ENCODE measurements at places on chromosomes 7 and 10.

- no peak for DNase-seq
These were observed 32.7 kb downstream of the LDB3 start for GRCh38 chr10:86700851-86701617.

GRCh38 chr7:2092279-2092678, 140.5 kb downstream of the MAD1L1 start:
- no peak for DNase-seq

DNA sequence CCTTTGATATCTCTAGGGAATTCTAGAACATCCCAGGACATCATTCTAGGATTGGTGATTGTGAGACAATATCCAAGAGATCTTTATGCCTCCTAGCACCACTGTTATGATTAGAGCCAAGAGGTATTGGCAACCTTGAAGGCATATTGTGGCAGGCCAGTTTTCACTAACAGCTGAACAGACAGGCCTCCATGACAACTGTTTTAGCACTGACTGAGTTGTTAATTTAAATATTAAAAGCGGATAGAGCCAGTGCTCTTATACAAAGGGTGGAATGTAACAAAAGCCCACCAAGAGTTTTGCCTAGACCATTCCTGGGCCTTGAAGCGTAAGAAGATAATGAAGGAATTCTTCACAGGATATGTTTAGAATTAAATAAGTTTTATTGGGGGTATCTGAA, 131.9 kb downstream of the DGKB start:
- DNase-seq = no peak

DNA sequence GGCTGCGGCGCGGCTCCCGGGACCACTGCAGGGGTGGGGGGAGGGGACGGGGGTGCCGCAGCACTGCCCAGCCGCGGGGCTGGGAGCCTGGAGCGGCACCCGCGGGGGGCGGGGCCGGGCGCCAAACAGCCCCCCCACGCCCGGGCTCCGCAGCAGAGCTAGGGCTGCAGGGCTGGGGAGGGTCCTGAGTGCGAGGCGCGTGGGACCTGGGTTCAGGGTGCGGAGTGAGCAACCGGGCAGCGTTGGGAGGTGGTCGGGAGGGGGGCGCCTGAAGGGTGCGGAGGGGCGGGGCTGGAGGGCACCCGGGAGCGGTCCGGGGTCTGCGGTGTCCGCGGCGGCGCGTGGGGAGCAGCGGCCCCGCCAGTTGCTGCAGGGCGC, 528 bp downstream of the CAMK2G start:
- DNase-seq = no peak

- DNase-seq = peak; percentile 82
These were observed 76.4 kb upstream of the CCNY start for GRCh38 chr10:35259769-35260397.

GRCh38 chr7:33873981-33874750, 31.2 kb upstream of the BMPER start:
- peak; percentile 81 for DNase-seq

- peak; percentile 54 for DNase-seq
These were observed 230.1 kb upstream of the PRPS1L1 start for GRCh38 chr7:18257711-18258110.

- DNase-seq = no peak
These were observed 249.1 kb downstream of the KCND2 start for GRCh38 chr7:120521761-120522737.

GRCh38 chr10:5679606-5680005, 5.0 kb upstream of the TASOR2 start:
- DNase-seq = peak; percentile 46

DNA sequence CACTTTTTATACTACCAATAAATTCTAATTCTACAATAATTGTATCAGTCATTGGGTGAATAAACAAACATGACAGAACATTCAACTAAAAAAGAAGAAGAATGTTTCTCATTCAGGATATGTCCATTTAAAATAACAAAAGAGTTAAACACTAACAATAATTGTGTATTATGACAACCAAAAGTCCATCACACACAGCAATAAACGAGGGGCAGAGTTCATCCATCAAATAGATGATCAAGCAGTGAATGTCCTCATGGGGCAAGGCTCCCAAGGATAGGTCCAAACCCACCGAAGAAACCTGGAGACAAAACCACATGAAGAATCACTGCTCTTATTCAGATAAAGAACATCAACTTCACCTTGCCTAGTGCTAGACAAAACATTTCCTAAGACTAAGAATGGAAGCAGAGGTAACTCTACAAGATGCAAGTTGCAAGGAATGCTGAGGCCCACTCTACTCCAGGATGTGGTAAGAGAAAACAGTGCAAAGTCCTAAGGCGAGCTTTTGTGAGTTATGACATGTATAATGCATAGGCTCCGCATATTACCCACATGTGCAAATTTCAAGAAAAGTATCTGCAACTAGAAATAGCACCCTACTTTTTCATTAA, 115.1 kb downstream of the PARD3 start:
- no peak for DNase-seq

- peak; percentile 49 for DNase-seq
These were observed 73.0 kb downstream of the TFPI2 start for GRCh38 chr7:93817526-93817925.

- no peak for DNase-seq
These were observed 23.0 kb downstream of the MKI67 start for GRCh38 chr10:128103229-128103714.

- no peak for DNase-seq
These were observed 51.0 kb downstream of the LHPP start for GRCh38 chr10:124512600-124512999.

GRCh38 chr10:24872790-24873182, 79.6 kb downstream of the PRTFDC1 start:
- DNase-seq = no peak

GRCh38 chr7:131999193-131999592, 442.8 kb upstream of the PODXL start:
- no peak for DNase-seq

DNA sequence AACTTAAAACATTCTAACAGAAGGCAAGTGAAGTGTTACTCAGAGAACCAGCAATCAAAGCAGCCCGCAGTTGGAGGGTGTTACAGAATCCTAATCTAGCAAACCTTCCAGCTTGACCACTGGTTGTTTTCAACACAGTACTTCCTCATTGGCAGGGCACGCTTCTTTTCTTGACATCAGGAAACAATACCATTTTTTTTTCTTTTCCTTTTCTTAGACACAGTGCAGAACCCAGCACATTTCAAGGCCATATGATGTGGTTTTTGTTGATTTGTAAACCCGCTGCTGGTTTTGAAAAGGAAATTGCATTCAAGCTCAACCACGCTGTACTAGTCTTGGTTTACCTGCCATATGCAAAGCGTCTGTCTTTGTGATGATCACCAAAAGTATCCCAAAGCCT, 33.4 kb downstream of the RHOBTB1 start:
- peak; percentile 89 for DNase-seq

GRCh38 chr7:42603496-42603895, 308.4 kb downstream of the C7orf25 start:
- DNase-seq = no peak

DNA sequence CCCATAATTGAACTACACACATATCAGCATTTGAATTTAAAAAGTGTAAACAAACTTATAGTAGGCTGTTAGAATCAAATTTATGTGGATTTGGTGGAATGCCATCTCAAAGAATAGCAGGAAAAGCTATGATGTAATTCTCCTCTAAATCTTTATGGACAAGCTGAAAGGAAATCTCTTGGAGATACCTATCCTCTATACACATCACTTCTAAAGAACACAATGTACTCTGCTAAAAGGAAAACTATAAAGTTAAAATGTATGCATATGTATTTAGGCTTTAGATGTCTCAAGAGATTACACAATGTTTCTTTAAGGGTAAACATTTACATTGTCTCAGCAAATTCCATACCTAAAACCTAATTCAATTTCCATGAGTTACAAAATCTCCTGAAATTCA, 323.3 kb downstream of the CRPPA start:
- DNase-seq = no peak

DNA sequence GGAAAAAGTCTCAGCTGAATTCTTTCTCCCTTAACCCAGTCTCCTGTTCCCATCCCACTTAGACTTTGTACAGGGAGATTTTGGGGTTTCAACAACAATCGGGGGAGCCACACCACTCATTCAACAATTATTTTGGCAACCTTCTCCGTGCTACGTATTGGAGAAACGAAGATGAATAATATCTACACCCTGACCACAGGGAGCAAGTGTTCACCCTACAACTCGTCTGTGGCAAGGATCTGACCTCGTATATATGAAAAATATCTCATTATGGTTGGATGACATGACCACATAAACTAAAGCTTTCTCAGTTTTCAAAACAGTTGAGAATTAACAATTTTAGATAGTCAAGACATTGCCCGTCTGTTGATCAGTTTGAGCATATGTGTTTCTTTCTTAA, 302.1 kb downstream of the CACNA2D1 start:
- DNase-seq = no peak

DNA sequence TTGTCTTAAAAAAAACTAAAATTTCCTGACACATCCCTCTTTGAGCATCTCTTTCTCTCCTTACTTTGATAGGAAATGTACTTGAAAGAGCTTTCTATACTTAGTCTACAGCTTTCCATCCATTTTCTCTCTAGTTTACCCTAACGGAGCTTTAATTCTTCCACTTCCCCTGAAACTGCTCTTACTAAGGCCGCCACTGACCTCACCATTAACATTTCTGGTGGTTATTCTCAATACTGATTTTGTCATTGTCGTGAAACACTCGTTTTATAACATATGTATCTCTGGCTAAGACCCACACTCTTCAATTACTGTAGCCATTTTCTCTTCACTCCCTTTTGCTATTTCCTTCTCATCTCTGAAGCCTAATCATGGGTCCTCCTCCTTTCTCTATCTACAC, 262.0 kb upstream of the FERD3L start:
- no peak for DNase-seq

DNA sequence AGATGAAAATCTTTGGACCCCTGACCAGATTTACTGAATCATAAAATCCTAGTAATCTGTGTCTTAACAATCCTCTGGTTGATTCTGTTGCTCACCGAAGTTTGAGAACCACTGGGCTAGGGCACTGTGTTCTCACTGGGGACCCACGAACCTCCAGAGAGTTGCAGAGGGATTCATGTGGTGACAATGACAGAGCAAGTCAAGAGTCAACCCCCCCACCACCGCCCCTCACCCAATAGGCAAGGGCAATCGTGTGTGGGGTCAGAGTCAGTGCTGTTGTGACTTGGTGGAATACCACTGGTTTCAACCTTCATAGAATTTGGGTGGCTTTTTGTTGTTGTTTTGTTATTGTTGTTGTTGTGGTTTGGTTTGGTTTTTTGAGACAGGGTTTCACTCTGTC, 23.5 kb upstream of the NRP1 start:
- DNase-seq = no peak

DNA sequence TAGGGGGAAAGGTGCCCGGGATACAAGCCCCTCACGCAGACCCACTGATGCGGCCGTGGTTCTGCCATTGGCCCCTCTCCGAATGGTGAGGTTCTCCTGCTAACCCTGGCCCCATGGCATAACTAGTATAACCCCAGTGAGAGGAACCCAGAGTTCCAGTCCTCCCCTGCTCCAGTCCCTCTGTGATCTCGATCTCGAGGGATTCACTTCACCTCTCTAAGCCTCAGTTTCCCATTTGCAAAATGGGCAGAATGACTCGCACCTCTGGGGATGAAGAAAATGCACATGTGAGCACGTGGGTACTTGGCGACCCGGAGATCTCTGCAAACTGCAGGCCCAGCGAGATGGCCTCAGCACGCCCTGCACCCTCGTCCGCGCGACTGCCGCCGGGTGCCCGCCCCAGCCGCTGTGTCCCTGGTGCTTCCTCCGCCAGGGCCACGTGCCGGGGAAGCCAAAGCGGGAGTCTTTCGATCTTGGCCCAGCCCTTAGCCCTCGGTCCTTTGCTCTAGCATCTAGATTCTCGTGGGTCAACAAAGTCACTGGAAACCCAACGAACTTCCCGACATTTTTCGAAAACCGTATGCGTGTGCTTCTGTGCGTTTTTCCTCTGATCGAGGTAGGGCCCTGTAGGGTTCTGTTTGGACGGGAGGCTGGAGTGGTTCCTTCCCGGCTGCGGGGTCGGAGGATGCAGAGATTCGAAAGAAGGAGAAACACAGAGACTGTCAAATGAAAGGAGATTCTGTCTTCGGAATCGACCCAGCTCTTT, 169.8 kb downstream of the UBE2H start:
- peak; percentile 4 for DNase-seq

- no peak for DNase-seq
These were observed 38.7 kb downstream of the GNA12 start for GRCh38 chr7:2805213-2805944.

DNA sequence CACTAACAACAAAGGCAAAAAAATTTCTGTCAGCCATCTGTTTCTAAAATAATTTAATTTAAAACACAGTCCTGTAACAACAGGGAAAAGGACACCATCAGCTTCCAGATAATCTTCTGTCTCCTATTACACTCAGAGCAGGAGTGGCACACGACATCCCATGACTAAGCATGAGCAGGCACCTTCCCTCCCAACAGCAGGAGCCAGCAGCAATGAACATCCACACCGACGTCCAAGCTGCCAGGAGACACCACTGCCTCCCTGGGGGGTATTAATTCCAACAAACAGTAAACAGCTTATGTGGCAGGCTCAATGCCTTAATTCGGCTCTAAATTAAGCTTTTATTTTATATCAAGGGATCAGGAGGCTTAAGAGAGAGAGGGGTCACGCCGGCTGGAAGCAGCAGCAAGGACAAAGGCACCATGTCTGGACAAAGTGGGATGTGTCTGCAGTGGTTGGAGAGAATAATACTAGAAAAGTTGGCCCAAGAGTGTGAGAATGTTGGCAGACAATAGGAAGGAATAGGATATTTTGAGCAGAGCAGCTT, 45.7 kb downstream of the KIAA1549 start:
- DNase-seq = peak; percentile 81

DNA sequence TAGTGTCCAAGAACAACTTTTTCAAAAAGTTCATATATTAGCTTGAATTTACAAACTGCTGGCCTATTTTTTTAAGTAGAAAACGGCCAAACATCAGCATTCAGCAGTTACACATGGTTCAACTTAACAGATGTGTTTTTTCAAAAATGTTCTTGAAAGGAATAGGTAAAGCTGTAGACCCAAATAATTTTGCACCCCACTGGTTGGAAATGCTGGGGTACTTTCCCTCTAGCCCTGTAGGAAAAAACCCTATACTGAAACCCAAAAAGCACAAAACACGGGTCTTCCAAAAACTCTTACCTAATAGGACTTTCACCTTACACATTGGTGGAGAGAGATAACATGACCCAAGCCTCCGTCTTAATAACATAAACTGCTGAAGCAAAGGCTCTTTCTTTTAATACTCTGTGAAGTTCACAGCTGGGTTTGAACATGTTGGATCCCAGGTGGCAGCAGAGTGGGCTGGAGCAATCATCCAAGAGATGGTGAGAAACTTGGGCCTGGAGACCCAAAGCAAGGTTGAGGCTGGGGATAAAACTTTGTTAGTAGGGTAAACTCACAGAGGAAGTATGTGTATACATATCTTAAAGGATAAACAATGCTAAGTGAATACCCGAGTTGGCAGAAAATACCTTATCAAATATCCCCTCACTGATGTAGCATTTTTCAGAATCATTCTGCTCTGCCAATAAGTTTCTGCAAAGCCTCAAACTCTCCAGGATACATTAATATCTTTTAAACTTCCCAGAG, 629 bp upstream of the DNAJC9 start:
- DNase-seq = no peak

- peak; percentile 48 for DNase-seq
These were observed 170.8 kb upstream of the HABP2 start for GRCh38 chr10:113381981-113382509.
